ENCODE measurements at places on chromosomes 13 and 19.

- DNase-seq = no peak
These were observed 13.2 kb upstream of the LATS2 start for GRCh38 chr13:21074546-21074945.

- no peak for DNase-seq
These were observed 32.7 kb downstream of the VSTM1 start for GRCh38 chr19:54030895-54031586.

- DNase-seq = no peak
These were observed 34.4 kb downstream of the AP1M1 start for GRCh38 chr19:16232127-16232526.

- DNase-seq = no peak
These were observed 61.1 kb downstream of the SLC15A1 start for GRCh38 chr13:98691360-98691759.

DNA sequence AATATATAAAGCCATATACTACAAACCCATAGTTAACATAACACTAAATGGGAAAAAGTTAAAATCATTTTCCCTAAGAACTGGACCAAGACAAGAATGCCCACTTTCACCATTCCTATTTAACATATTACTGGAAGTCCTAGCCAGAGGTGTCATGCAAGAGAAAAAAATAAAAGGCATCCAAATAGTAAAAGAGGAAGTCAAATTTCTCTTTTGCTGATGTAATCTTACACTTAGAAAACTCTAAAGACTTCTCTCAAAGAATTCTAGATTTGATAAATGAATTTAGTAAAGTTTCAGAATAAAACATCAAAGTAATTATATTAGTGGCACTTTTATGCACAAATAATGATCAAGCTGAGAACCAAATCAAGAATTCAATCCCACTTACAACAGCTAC, 678.9 kb upstream of the SLITRK5 start:
- DNase-seq = no peak

DNA sequence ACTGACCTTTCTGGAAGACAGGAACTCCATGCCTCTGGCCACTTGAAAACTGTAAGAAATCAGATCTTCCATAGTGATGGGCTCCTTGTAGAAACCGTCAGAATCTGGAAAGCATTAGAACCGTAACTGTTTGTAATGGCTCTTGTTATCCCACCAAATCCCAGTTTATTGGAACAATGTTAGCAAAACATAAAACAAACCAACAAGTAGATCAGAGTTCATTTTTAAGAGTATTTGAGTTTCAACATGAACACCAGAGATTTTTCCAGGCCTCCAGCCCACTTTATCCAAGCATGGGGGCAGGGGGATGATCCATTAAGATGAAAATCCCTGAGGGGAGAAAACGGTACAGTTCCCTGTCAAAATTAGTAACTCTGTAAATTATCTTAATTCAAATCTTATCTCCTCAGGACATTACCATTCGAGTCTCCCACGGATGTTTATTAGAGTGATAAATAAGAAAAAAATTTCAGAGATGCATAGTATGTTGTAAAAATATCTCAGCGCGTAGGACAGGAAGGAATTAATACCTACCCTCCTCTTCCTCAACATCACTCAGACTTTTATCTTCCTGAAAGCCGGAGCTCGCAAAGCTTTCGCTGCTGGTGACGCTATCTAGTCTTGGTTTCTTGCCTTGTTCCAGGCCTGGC, 172.5 kb downstream of the FLT1 start:
- DNase-seq = no peak

All from activated CD8-positive, alpha-beta memory T cell treated with anti-CD3 and anti-CD28 coated beads, Interleukin-2, amount 50 U/mL, for 4 hours (primary cell).